ENCODE measurements at places on chromosomes 6 and 20.

GRCh38 chr6:2575236-2575635 is 175.5 kb downstream of the MYLK4 start:
- no peak for DNase-seq

DNA sequence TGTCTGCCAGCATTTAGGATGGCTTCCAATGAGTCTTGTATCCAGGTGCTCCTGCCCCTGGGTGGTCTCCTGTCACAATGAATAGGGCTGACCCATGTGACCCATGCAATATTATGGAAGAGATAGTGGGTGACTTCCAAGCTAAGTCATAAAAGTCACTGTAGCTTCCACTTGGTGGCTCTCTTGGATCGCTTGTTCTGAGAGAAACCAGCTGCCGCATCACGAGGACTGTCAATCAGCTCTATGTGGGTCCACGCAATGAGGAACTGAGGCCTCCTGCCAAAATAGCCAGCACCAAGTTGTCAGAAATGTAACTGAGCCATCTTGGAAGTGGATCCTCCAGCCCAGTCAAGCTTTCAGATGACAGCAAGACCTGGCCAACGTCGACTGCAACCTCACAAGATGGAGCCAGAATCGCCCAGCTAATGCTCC is 14.9 kb upstream of the MATN4 start:
- no peak for DNase-seq

DNA sequence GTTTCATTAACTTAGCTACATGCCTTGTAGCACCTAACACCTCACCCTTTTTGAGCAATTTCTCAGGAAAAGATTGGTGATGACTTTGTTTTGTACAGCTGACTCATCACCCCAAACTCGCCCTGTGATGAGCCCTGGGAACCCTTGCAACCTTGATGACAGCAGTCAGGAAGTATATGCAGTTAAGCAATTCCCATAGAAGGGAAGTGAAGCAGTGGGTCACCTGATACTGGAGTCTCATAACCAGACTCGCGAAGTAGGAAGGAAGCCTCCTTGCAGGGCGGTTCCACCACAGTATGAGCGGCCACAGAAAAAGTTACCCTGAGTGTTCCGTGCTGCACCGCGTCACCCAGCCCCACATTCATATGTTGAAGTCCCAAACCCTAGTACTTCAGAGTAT is 82.0 kb upstream of the EDN1 start:
- peak; percentile 52 for DNase-seq

GRCh38 chr6:44636561-44637248 is 249.2 kb downstream of the CDC5L start:
- DNase-seq, result no peak

GRCh38 chr20:43958626-43959025 is 44.0 kb downstream of the TOX2 start:
- no peak for DNase-seq

GRCh38 chr20:44208165-44208564 is 2.4 kb downstream of the OSER1 start:
- no peak for DNase-seq

- no peak for DNase-seq
Observed at GRCh38 chr6:65186826-65187225, 520.2 kb downstream of the EYS start.

- no peak for DNase-seq
Observed at GRCh38 chr6:12947151-12947871, 230.7 kb downstream of the PHACTR1 start.

- no peak for DNase-seq
Observed at GRCh38 chr6:40962241-40962640, 76.8 kb downstream of the UNC5CL start.

DNA sequence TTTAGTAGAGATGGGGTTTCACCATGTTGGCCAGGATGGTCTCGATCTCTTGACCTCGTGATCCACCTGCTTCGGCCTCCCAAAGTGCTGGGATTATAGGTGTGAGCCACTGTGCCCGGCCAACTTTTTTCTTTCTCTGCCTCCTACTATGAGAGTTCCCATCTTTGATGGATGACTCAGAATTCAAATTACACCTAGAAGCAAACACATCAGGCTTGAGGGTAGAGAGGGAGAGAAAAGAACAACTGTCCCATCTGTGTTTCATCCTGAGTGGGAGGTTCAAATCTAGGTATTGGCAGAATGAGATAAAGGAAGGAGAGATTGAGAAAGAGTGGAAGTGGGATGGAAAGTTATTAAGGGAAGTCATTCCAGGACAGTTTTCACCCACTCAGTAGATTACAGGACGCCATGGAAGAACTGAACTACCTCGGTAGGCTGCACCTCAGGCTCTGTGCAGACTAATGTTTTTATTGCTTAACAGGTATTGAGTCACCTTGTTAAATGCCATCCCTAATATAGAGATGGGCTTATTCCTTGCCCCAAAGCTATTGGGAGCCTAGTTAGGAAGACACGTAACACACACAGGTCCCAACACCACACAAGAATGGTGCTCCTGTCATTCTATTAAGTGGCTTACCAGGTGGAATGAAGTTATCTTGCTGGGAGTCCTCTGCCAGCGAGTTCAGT is 275.7 kb downstream of the SOX4 start:
- no peak for DNase-seq

DNA sequence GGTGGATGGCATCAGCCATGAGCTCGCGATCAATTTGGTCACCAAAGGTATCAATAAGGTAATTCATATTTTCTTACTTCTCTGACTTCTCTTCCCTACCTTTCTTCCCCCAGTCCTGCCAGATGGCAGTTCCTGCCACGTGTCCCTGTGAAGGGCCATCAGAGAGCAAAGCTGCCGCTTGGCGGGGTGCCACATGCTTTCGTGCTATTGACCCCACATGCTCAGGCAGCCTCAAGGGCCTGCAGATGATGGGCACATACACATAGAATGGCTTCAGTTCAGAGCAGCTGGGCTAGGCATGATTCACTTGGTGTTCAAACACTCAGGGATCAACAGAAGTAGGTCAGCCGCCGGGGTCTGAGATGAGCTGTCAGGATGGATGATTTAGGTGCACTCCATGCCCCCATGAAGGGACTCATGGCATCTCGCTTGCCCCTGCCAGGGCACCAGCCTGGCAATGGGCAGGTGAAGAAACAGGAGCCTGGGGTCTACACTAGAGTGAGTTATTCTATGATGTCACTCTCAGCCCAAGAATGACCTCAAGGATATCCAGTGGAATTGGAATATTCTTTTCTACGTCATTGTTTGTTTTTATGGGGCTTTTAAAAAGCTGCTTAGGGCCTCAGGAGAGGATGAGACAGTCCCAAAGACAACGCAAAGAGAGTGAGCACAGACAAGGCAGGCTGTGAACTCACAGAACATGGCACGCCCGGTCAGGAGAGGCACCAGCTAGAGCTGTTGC is 25.5 kb downstream of the BANF2 start:
- no peak for DNase-seq

DNA sequence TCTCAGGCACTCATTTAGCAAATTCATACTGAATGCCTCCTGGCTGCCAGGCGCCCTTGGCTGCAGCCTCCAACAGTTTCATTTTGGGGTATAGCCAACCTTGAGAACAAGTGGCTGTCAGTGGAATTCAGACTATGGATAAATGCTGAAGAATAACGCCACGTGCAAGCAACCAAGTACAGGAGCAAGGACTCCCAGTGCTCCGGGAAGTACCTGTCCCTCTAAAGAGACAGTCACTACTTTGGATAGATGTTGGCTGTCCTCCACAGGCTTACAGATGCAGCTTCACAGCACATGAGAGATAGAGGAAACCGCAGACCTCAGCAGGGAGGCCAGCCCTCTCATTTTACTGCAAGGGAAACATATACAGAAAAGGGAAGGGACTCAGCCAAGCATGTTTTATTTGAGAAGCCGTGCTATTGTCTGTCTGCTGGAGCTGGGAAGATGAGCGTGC is 658.2 kb downstream of the PTPRT start:
- DNase-seq, result no peak

DNA sequence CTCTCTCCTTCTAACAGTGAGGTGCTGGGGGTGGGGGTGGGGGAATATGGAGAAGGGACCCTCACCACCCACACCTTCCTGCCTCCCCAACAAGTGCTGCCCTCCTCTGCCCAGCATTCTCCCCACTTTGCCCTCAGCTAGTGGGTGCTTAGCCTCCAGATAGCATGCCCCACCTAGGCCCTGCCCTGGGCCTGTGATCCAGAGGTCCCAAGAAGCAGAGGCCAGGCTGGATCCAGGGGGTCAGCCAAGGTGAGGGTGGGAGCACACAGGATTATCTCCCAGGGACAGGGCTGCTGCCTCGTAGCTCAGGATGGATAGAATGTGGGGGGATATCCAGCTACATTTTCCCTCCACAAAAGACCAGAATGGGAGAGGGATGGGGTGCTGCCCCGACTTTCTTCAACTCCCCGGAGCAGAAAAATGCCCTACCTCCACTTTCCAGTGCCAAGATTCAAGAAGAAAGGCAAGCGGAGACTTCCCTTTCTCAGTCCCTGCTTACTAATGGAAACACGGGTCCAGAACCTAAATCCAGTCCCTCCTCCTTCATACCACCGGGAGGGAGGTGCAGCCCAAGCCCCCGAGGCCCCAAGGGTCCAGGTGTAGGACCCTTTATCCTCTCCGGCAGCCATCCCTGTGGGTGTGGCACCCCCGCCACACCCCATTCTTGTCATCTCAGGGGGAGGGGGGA is 987 bp downstream of the ADISSP start:
- DNase-seq, result no peak
